NCI-H460 (cell line): ENCODE measurements at places on chromosomes 16 and 17.

DNA sequence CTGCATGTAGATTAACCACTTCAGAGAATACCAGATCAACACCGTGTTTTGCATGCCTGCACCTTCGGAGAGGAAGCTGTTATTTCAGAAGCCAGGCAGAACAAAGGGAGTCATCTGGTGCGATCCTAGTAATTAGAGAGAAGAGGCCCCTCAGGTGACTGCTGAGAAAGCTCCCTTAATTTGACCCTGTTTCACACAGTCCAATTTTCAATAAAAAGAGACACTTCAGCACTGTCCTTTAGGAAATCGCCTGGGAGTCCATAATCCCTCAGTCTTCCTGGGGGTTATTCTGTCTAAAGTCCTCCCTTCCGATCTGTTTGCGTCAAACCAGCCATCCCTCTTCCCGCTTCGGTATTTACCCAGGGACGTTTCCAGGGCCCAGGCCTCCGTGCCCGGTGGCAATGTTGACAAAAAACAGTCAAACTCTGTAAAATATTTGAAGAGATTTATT, 23.4 kb upstream of the TNRC6C start:
- no peak for DNase-seq

DNA sequence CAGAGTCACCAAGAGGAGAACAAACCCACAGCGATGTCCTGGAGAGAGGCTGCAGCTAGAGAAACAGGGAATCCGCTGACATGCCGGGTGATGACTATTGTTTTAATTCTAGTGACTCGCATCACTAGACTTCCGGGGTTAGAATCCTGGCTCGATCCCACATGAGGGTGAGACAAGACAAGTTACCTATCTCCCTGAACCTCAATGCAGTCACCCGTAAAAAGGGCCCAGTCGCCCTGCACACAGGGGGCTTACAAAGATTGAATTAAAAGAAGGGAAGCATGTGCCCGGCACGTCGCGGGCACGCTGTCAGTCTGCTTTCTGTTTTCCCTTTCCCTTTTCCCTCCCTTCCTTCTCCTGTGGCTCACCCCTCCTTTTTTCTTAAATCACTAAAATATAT, 212.9 kb upstream of the FOXF1 start:
- no peak for DNase-seq

DNA sequence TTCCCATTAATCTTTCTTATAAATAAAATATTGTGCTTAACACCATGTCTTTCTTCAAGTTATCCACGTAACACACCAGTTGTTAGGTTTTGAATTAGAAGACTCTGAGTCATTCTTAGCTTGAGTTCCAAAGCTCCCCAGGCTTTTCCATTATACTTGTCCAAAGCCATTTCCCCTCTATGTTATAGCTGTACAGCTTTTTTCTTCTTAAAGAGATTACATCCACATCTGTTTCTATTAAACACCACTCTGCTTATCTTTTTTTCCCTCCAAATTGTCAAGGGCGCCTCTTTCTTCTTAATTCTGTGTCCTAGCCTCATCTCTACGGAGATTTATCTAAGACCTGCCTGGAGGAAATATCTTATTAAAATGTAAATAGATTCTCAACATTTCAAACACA, 139.4 kb upstream of the CPHXL start:
- no peak for DNase-seq

- no peak for DNase-seq
Measured at GRCh38 chr17:8706431-8706830, 38.2 kb downstream of the CCDC42 start.

DNA sequence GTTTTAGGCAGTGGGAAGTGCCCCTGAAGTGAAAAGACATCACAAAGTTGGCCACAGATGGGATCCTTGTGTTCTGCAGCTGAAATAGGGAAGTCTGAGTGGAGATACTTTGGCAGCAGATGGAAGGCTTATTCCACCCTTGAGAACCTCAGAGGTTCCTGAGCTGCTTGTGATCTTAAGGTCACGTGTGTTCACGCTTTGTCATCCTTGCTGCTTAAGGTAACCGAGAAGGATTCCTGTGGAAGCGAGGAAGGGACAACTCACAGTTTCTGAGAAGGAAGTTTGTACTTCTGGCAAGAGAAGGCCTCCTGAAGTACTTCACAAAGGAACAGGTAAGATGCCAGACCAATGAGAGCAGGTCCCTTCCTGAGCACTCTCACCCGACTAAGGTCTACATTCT, 12.2 kb downstream of the ADAP2 start:
- DNase-seq = no peak

- DNase-seq = no peak
Measured at GRCh38 chr17:48633266-48633677, 7.1 kb upstream of the HOXB9 start.

DNA sequence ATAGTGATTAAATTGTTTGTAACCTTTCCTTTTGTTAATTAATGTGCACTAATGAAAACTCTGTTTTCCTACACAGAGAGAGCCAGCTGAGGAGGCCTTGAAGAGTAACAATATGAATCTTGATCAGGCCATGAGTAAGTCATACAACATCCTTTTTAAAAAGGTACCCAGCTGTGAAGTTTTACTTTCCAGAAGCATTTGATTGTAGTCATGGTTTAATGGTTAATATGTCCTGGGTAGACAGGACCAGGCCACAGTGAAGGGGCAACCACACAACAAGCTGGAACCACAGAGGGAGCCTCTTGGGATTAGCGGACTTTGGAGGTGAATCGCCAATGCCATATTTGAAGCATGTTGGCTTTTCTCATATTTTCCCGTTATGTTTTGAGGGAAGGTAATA, 55.6 kb downstream of the TMC6 start:
- no peak for DNase-seq

DNA sequence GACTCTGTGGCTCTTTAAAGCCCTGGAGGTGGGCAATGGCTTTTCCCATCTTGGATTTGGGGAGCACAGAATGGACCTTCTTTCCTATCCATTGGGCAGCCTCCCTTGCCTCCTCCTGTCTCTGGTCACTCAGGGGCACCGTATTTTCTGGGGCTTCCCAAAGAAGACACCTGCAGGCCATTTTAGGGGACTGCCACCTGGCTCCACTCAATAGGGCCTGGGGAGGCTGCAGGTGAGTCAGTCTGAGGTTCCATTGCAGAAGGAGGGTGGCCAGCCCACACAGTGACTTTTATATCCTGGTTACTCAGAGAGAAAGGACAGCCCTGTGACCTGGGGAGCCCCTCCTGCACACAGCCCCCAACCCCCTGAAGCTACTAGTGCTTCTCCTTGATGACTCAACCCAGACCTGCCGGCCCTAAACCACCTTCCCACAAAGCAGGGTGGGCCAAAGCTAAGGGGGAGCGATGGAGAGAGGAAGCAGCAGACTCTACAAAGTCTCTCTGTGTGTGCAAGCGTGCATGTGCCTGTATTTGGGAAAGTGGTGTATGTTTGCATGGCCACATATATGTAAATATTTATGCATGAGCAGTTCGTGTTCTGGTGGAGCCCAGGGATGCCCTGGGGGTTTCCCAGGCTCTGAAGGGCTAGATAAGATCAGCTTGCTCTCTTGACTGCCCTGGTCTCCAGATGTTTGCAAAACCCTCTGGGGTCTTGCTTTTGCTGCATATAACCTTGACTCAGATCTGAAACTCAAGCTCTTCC, 5.0 kb downstream of the CX3CL1 start:
- DNase-seq = no peak

DNA sequence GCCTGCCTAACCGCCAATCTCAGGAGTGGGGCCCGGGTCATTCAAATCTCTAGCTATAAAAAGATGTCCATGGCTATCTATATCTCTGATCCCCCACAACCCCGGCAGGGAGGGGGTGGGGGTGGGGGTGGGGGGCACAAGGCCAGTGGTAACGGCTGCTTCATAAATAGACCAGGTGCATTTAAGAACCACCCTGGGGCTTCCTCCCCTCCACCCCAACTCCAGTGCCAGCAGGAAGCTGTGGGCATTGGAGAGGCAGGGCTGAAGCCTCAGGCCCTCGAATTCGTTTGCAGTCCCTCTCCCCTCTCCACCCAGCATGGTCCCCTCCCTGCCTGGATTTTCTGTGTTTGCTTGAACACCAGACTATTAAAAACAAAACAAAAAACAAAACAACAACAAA, 56.0 kb downstream of the RAP1GAP2 start:
- DNase-seq = no peak

DNA sequence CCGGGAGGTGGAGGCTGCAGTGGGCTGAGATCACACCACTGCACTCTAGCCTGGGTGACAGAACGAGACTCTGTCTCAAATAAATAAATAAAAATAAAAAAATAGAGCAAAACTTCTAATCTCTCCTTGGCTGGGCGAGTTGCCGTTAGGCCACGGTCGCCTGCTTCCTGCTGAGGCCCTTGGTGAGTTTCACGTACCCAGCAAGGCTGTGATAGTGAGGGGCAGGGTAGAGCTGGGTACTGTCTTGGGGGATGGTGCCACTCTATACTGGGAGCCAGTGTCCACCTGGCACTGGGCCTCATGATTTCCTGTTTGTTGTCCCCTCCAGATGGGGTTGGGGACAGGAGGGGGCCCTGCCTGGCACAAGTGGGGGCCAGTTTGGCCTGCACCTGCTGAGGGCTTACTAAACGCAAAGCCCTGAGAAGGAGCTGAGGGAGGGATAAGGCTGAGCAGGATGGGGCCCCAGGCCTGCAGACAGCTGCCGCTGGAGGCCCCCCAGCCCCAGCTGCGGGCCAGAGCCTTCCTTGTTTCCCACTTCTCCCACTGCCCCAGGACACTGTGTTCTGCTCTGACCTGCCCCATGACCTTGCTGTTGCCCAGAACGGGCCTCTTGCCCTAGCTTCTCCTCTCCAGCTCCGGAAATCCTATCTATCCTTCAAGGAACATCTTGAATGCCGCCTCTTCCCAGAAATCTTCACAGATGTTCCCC, 25.4 kb downstream of the GJD3 start:
- DNase-seq = no peak

- no peak for DNase-seq
Measured at GRCh38 chr17:11369575-11369974, 128.6 kb downstream of the SHISA6 start.

DNA sequence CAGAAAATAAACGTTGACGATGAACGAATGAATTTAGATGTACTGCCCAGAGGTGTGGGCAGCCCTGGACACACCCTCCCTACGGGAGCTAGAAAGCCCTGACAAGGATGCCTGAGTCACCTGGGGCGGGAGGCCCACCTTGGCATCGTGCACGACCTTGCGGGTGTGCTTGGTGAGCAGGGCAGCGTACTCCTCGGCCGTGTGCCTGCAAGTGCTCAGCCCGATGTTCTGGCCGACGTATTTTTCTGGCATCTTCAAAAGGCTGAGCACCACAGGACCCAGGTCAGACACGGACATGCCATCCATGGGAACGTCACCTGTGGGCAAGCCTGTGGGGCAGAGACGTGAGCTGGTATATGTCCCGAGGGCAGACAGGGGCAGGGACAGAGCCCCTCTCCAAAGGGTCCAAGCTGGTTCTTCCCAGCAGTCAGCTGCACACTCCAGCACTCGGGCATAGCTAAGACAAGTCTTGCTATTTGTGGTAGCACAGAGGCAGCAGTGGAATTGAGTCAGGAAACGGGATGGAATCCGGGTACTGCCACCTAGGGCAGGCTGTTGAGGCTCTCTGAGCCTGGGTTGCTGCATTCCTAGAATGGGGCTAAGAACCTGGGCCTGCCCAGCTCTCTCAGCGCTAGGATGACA, 10.8 kb downstream of the NMRAL1 start:
- no peak for DNase-seq

DNA sequence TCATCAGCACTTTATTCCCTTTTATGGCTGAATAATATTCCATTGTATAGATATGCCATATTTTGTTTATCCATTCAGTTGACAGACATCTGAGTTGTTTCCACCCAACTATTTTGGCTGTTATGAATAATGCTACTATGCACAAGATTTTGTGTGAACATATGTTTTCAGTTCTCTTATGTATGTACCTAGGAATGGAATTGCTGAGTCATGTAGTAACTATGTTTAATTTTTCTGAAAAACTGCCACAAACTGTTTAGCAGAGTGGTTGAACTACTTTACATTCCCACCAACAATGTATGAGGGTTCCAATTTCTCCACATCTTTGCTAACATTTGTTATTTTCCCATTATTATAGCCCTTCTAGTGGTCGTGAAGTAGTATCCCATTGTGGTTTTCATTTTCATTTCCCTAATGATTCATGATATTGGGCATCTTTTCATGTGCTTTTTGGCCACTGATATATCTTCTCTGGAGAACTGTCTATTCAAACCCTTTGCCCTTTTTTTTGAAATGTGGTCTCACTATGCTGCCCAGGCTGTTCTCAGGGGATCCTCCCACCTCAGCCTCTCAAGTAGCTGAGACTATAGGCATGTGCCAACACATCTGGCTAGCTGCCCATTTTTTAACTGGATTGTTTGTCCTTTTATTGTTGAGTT, 26.3 kb downstream of the SMURF2 start:
- DNase-seq = no peak

DNA sequence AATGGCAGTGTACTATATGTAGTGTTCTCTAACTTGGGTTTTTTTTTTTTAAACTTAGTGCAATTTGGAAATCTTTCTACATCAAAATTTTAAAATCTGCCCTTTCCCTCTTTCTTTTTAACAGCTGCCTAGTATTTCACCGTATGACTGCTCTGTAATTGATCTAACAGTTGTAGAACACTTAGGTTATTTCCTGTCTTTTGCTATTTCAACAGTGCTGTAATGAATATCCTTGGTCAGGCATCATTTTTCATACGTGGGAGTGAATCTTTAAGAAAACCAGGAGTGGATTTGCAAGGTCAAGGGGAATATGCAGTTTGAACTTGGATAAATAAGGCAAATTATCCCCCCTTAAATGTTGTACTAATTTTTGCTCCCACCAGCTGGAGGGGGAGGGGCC, 3.8 kb downstream of the NLRC5 start:
- no peak for DNase-seq

GRCh38 chr16:63458846-63459245, 1422.6 kb upstream of the CDH8 start:
- no peak for DNase-seq

DNA sequence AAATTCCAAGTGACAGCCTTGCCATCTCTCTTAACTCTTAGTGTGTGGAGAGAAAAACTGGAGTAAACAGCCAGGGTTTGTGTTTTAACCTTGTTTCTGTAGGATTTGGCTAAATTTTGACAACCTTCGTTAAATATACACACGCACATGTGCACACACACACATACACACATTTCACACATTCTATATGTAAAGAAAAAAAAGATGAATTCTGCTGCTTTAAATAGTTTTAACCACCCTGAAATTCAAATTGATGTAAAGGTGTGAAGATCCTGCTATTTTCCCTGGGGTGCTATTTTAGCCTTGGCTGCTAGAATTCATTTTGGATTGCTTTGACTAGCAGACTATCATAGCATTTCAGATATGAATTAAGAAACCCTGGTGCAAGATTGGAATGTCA, 191.9 kb downstream of the FTO start:
- no peak for DNase-seq

GRCh38 chr17:50841949-50842354, 6.6 kb downstream of the WFIKKN2 start:
- peak; percentile 70 for DNase-seq

- no peak for DNase-seq
Measured at GRCh38 chr16:2150418-2151187, 2.2 kb downstream of the RAB26 start.
